Stimulated activated CD8-positive, alpha-beta memory T cell treated with anti-CD3 and anti-CD28 coated beads, Interleukin-15, amount 100 ng/mL, for 24 hours (primary cell): ENCODE measurements at places on chromosomes 2 and 18.

- no peak for DNase-seq
Measured at GRCh38 chr2:241903121-241904010, 33.8 kb downstream of the RTP5 start.

DNA sequence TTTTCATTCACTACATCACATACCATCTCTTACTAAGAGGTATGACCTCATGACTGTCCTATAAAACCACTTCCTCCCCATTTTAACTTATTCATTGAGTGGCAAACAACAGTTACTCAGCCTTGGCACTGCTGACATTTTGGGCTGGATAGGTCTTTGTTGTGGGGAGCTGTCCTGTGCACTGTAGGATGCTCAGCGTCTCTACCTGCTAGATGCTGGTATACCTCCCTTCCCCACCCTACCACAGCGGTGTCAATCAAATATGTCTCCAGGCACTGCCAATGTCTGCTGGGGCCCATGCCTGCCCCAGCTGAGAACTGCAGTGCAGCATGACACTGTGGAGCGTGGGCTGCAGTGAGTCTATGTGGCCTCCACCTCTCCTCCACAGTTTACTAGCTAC is 76.3 kb upstream of the MGAT4A start:
- no peak for DNase-seq

- no peak for DNase-seq
Measured at GRCh38 chr2:180614776-180615175, 365.6 kb upstream of the UBE2E3 start.

DNA sequence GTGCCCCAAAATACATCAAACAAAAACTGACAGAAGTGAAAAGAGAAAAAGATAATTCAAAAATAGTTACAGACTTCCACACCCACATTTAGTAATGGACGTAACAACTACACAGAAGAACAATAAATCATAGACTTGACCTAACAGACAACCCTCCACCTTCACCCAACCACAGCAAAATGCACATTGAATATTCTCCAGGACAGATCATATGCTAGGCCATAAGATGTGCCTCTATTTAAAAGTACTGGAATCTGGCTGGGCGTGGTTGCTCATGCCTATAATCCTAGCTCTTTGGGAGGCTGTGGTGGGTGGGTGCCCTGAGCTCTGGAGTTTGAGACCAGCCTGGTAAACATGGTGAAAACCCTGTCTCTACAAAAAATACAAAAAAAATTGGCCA is 20.0 kb downstream of the SLC66A2 start:
- no peak for DNase-seq

GRCh38 chr2:6741229-6741628 is 124.5 kb downstream of the CMPK2 start:
- no peak for DNase-seq

- no peak for DNase-seq
Measured at GRCh38 chr2:8481463-8482009, 200.3 kb upstream of the ID2 start.

GRCh38 chr18:71798986-71799673 is 745.0 kb downstream of the CBLN2 start:
- DNase-seq, result no peak

DNA sequence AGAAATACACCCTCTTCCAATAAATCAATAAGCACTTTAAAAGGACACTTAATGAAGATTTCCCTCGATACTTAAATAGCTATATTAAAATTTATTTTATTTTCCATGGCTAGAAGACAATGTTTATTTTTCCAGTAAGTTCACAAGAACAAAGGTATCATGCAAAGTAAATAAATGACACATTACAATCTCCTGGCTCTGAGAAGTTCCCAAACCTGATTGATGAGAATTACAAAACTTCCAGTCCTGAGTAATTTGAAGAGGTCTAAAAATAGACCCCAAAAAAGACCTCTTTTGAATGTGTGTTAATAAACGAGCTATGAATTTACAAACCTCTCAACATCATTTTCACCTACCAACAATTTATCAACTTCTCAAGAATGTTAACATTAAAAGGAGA is 1.5 kb upstream of the PEX13 start:
- DNase-seq, result no peak

- DNase-seq, result no peak
Measured at GRCh38 chr2:218436992-218437391, 18.1 kb downstream of the VIL1 start.

DNA sequence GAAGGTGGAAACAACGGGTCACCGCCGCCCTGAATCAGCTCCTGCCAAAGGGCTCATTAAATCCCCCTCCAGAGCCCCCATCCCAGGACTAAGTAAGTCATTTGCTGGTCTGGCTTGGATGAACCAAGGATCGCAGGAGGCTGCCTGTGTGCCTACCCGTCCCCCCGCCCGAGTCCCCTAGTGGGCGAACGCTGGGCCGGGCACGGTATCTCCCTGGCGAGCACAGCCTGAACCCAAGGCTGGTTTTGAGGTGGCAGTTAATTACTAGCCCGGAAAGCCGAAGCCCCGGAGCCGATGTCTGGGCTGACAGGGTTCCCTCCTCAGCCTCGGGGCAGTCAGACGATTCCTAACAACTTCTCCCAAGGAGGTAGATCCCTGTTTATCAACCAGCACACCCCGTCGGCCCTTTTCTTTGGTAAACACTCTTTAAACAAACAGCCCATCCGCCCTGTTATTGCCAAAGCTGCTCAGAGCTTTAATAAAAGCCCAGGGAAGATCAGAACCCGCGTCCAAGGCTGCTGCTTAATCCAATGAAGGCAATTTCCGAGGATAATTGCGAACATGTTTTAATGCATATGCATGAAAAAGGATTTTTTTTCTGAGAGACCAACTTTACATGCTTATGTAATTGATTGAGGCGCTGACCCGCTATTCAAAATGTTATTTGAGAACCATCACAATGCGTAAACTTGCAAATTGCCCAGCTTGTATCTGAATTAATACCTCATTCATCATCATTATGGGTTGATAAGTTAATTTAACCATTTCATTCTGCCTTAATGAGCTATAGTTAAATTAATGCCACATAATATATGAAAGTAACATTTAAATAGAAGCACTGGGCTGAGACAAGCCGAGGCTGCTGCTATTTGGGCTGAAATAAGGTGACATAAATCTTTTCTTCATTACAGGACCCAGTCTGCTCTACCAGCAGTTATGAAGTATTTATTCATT is 10.5 kb downstream of the EVX2 start:
- DNase-seq, result no peak

DNA sequence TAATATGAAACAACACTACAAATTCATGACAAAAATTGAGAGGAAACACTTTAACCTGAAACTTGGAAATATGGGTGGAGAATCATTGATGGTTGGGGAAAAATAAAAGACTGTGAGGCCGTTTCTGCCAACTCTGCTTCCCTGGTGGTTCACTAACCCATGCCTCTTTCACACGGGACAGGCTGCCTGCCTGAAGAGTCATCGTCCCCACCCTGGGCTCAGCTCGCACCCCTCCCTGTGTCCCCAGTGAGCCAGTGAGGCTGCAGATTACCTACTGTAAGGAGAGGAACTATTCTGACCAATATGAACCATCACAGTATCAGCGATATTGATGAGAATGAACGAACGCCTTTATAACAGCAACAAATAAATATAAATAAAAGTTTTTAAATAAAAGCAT is 357.8 kb upstream of the CDH20 start:
- no peak for DNase-seq

- DNase-seq, result no peak
Measured at GRCh38 chr2:6074089-6074643, 382.0 kb downstream of the SOX11 start.

GRCh38 chr2:67256892-67257291 is 140.2 kb upstream of the ETAA1 start:
- no peak for DNase-seq

- DNase-seq, result peak; percentile 42
Measured at GRCh38 chr2:96760986-96761832, 507 bp downstream of the CNNM4 start.

GRCh38 chr2:165864296-165864695 is 70.2 kb upstream of the GALNT3 start:
- DNase-seq, result no peak

GRCh38 chr2:64491426-64491825 is 32.7 kb upstream of the AFTPH start:
- no peak for DNase-seq

GRCh38 chr2:62412347-62412742 is 93.7 kb downstream of the TMEM17 start:
- DNase-seq, result no peak

DNA sequence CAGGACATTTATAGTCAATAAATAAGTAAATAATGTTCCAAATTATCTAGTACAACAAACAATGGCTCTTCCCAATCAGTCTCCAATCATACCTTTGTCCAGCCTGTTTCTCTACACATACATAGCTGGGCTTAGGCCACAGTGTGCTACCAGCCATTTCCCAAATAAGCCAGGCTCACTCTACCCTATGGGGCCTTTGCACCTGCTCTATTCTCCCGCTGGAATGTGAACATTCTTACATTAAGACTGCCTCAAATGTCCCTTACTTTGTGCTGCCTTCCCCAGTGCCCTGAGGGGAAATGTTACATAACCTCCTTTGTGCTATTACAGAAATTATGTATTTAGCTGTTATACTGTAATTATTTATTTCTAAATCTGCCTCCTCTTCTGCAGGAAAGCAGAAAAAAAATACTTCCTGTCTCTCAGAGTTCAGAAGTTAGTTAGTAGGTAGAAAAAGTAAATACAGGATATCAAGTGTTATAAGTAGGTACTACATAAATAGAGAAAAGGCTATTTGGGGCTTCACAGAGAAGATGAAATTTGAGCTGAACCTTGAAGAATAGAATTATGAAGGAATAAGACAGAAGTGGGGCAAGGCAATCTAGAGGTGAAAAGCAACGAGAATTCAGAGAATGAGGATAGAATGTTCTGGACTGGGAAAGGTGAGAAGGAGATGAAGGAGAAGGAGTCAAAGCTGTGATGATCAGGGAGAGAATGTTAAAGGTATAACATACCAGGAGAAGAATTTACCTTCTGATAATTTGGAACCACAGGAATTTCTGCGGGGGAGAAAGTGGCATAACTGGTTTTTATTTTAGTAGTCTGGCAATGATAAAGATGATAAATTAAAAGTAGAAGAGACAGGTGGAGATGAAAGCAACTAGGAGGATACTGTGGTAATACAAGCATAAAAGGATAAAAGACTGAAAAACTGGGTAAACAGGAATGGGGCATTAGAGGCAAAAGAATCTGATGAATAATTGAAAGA is 37.0 kb downstream of the ROCK1 start:
- DNase-seq, result no peak

DNA sequence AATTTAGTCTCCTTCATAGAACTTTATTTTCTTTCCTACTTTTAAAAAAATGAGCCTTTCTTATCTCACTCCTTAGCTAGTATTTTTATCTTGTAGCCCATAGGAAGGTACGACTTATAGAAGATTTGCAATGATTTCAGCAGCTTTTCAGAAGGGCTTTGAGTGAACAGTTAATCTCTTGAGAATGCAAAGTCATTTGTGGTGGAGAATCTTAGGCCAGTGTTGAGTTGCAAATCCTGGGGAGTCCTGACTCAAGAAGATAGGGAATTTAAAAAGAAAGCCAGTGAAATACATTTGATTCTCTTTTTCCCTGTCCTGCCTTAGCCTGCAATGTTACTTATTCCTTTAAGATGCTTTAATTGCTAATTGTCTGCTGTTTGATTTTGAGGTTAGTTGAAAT is 33.6 kb downstream of the LYPD6 start:
- DNase-seq, result no peak

GRCh38 chr2:179233083-179233490 is 31.5 kb downstream of the SESTD1 start:
- no peak for DNase-seq

DNA sequence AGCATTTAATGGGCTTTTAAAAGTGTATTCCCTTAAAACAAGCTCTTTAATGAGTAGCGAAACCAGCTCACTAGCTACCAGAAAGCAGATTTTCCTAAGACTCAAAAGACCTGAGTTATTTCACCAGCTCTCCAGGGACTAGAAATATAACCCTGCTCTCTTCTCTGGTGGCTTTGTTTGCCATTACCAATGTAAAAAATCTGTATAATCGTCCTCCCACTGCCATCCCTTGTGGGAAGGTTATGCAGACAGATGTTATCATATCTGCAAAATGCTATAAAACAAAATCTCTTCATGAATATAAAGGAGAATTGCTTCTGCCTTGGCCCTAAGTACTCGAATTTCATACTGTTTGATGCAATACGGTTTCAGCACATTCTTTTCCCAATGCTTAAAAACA is 335.2 kb downstream of the NUP35 start:
- no peak for DNase-seq

DNA sequence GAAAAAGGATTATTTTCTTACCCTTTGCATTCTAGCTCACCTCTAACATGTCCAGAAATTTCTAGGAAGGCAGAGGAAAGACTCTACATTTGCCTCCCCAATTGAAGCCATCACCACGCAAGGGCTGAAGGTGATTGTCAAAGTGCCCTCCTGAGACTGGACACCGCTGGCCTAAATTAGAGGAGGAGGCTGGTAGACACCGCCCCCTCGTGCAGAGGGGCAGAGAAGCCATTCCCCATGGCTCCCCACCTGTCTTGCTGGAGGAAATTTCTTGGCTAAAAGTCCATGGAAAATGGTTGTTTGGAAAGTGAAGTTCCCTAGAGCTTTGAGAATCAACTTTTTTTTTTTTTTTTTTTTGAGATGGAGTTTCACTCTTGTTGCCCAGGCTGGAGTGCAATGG is 31.3 kb upstream of the CREB1 start:
- no peak for DNase-seq

DNA sequence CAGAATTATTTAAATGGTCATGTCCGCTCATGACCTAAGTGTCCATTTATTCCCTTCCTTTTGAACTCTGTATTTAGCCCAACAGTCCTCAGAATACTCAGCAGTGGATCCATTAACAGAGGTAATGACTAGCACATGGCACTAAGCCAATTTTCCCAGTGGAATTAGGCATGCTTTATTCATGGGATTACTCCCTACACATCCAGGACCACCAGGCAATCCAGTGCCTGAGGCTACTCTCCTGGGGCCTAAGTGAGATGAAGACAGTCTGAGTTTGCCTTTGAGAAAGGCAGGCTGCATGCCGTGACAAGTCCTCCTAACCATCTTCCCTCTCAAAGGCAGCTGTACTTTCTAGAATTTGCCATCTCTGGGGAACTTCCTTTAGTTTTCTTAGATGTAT is 128.6 kb downstream of the SPOPL start:
- DNase-seq, result no peak

DNA sequence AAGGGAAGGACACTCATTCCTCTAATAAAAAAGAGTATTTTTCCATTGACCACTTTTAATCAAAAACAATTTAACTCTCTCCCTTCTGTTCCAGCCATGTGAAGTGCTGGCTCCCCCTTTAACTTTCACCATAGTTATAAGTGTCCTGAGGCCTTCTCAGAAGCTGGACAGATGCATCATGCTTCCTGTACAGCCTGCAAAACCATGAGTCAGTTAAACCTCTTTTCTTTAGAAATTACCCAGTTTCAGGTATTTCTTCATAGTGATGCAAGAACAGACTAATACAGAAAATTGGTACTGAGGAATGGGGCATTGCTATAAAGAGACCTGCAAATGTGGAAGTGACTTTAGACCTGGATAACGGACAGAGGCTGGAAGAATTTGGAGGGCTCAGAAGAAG is 643.6 kb upstream of the DDX18 start:
- no peak for DNase-seq

DNA sequence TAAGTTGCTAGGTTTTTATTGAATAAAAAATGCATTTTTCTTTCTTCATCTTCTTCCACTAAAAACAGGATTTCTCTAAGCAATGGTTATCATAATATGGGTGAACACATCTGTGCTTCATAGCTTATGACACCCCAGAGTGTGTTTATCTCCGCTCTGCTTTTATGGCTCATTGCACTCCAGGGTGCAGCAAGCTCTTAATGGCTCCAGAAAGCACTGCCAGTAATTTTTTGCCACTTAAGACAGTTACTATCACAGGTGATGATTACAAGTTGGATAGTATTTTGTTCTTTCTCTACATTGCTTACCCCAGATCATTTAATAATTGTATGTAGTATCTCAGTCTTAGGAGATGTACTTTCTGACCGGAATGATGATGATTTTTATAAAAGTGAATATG is 239.3 kb upstream of the CDH20 start:
- DNase-seq, result no peak
